ENCODE measurements at places on chromosomes 12 and 14.

DNA sequence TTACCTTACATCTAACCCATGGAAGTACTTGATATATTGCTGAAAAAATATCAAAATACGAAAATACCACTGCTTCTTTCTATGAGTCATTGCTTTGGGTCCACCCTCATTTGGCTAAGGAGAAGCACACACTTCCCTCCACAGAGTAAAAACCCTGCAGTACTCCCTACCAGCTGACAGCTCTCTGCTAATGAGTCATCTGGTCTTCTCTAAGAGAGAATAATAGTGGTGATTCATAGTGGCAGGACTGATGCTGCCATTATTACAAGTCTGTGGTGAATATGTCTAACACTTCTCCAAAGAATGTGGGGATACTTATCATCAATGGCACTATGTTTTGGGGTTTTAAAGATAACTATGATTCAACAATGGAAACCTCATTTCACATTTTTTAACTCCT lies 90.7 kb downstream of the PPFIA2 start:
- no peak for DNase-seq

DNA sequence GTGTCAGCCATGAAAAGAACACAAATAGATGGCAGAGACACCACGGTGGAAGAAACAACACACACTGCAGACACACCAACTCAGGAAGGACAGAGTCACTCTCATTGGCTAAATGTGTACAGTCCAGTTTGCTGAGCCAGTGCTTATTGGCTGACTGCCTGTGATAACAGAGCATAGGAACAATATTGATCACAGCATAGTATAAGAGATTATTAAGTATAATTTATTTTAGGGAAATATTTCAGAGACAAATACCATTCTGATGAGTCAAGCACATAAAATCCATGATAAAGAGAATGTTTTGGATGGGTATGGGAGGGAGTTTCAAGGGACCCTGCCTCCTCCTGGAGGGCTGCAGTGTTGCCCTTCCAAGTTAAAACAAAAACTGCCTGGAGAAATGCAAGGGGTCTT lies 50.9 kb downstream of the BTG1 start:
- DNase-seq = no peak

DNA sequence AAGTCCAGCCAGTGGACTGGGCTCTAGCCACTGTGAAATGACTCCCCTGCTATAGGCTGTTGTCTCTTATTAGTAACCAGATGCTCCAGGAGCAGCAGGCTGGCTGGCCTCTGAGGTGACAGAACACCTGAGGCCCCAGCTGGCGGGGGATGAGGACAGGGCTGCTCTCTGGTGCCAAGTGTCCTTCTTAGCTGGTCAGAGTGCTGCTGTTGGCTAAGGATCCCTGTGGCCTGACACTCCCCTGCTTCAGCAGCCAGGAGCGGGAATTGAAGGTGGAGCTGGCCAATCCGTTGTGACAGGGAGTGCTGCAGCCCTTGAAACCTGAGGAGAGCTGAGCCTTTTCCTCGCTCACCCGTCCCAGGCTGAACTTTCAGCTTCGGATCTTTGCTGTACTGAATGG lies 30.7 kb downstream of the TMEM229B start:
- no peak for DNase-seq

- no peak for DNase-seq
These were observed 263 bp upstream of the IFT81 start for GRCh38 chr12:110123919-110124268.

- DNase-seq = no peak
These were observed 26.8 kb upstream of the VPS33A start for GRCh38 chr12:122293081-122293480.

- no peak for DNase-seq
These were observed 46.6 kb upstream of the LRIG3 start for GRCh38 chr12:58966939-58967338.

GRCh38 chr14:102616799-102617198 lies 24.4 kb downstream of the RCOR1 start:
- DNase-seq = no peak

DNA sequence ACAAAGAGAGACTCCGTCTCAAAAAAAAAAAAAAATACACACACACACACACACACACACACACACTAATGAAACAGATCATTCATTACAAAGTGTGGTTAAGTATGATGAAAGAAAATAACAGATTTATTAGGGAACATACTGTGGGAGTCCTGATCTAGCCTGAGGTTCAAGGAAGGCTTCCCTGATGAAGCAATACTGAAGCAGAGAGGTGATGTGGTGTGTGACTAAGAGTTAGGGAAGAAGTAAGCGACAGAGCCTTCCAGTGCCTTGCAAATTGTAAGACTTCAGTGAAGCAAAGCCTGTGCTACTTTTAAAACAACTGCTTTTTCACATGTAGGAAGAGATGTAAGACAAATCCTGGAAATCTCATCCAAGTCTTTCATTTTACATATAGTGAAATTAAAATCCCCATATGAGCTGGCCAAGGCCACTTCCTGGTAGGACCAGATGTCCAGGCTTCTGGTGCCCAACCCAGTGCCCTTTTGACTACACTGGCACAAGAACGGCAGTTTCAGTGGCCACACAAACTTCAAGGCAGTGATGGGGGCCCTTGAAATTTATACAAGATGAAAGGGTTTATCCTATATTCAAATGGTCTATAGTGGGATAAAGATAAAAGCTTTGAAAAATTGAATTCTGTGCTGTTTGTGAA lies 86.2 kb downstream of the STON2 start:
- no peak for DNase-seq

DNA sequence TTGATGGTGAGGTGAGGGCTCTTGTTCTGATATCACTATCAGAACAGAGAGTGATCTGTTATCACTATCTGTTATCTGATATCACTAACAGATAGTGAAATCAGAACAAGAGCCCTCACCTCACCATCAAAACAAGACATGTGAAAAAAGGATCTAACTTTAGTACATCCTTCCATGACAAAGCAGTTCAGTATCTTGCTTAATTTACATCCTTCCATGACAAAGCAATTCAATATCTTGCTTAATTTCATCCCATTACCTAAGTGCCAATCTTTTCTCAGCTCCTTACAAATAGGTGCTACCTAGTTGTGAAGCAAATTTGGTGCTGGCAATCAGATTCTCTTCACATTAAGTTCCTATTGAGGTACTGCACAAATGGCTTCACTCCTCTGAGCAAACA lies 1865.6 kb upstream of the FLRT2 start:
- no peak for DNase-seq

DNA sequence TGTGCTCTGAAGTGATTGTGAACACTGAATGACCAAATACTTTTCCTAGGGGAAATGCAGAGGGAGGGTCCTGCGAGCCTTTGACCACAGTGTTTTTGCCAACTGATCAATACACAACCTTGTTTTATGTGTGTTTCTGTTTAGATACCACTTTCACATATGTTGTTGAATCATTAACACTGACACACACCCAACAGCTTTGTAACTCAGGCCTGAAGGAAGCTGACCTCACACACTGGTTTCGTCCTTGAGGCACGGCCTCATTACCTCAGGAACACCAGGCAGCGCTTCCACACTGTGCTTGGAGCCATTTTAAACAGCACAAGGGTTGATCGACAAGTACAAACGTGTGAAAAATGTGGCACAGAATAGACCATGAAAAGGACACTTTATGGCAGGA lies 60.0 kb downstream of the PPFIBP1 start:
- no peak for DNase-seq

GRCh38 chr14:100069161-100069800 lies 4.1 kb downstream of the EVL start:
- DNase-seq = no peak

- no peak for DNase-seq
These were observed 8.7 kb downstream of the MTERF2 start for GRCh38 chr12:106978035-106978800.

DNA sequence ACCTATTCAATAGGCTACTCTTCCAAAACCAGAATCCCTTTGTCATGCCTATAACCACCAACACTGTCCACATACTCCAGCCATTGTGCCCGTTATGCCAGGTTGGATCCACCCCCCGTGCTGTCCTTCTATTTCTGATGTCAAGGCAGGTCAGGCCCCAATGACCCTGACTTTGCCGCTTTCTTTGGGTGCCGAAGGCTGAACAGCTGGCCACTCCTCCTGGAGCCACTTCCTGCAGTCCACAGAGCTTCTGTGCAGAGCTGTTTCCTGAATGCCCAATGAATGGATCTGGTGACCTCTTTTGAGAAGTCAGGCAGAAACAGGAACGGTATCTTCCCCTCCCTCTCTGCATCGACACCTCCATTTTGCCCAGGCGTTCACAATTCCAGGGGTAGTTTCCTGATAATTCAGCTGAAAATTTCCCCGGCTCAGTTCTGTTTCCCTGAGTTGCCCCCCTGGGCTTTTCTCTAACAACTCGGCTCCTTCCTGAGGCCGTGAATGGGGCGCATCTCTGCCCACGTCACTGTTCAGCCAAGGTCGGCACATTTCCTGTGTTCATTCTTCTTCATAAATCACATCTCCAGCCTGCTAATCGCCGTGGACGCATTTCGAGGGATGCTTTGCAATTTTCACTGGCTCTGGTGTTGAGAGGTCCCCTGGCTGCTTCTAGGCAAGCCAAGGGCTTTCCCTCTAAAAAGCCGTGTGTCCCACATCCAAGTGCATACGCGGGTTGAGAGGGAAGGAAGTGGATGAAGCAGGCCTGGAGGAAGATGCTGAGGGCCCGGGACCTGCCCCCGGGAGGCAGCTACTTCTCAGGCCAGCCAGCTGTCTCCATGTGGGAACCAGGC lies 86.5 kb downstream of the PAPOLA start:
- DNase-seq = no peak

- DNase-seq = no peak
These were observed 69.9 kb downstream of the DDX51 start for GRCh38 chr12:132074216-132074615.

GRCh38 chr14:22409006-22409405 lies 180.0 kb downstream of the DAD1 start:
- DNase-seq = no peak

- DNase-seq = no peak
These were observed 36.2 kb upstream of the SGPP1 start for GRCh38 chr14:63764103-63764502.

GRCh38 chr14:102094101-102094500 lies 7.3 kb upstream of the HSP90AA1 start:
- peak; percentile 82 for DNase-seq

DNA sequence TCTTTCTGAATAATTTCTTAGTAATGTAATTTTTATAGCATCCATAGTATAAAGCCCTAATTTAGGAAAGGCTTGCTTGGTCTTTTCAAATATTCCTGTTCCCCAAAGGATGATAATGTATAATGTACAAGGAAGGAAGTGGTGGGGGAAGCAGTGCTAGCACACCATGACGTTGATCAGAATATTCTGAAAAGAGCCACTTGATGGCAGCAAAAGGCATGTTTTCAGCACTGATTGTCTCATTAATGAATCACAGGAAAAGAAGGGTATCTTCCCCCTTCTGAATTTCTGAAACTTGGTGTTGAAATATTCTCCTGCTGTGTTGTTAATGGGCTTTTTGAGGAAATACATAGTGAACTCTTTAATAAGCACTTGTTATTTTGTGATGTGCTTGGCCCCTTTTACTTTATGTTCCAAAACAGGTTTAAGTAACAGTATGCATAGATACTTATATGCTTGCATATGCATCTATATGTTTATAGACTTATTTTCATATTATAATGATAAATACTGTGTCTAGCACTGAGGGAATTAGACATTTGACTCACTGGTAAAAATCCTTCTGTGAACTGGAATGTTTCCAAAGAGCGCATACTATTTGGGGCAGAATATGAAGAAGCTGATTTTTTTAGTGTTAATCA lies 122.0 kb downstream of the TMEM117 start:
- DNase-seq = peak; percentile 12

GRCh38 chr12:70252832-70253231 lies 9.6 kb downstream of the CNOT2 start:
- DNase-seq = no peak

DNA sequence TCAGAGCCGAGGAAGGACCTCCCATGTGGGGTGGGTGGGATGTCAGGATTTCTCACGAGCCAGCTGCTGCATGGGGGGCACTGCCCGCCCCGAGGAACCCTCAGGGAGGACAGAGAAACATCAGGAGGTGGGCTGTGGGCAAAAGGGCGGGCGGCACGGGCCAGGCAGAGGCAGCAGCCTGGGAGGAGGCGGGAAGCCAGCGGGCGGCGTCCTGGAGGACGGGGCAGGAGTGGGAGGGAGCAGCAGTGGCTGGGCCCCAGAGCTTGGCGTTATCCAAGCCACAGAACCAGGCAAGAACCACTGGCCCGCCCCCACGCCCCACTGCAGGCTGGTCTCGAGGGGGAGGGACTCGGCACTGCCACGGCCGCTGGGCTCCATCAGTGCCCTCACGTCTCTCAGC lies 2.4 kb downstream of the C14orf180 start:
- DNase-seq = no peak

DNA sequence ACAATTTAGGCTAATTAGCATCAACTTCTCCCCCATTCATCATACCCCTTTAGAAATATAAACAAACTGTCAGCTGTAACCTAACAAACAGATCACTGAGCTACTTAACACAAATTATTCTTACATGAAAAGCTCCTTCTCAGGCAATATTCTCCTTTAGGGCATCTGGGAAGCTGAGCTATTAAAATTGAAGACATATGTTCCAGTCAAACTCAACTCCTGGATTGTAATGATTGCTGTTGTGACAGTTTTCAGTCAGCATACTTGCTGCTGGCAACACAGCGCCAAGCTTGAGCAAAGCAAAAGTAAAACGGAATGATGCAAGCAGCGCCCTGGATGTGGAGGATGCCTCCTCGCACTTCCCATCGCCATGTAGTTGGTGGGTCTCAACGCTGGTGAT lies 82.4 kb downstream of the SLC25A21 start:
- peak; percentile 24 for DNase-seq

DNA sequence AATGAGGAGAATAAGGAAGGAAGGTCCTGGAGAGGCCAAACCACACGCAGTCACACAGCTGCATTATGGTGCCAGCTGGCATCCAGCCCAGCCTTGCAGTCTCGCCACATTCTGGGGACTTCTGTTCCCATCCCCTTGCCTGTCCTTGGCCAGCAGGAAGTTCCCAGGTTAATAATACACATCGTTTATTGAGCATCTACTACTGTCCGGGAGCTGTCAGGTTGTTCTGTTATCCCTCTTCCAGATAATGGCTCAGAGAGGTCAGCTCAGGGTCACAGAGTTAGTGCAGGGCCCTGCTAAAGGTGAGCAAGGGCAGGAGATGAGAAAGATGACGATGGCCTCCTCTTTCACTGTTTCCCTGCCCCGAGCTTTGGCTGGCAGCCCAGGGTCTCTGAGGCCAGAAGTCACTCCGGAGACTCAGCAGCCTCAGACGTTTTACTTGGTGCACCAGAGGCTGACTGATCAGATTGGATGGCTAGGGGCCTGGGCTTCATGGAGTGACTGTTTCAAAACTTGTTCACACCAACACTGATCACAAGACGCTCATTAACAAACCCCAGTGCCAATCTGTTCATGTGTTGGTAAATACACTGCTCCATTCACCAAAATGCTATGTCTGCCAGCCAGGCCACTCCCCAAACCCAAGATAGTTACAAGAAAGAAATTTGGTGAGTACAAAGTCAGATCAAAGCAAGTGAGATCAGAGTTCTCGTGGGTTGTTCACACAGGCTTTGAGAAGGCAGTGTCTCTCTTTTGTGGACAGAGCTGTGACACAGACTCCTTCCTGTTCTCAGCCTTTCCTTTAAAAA lies 79.2 kb downstream of the B4GALNT3 start:
- DNase-seq = peak; percentile 10
